Ascending aorta (tissue), 2 donors: ENCODE measurements at places on chromosomes 4 and X. TPM values are rescaled to one million over a fixed set of nuclear protein-coding genes. Genes with fewer than 3 reads are reported as not detected.

Gene ERVMER34-1
- total RNA-seq = not detected

Gene SMARCA1
- total RNA-seq = 21.5 TPM

Gene XAGE1B
- total RNA-seq = not detected

GRCh38 chr4:68183417-68183816, 53.7 kb upstream of the TMPRSS11F start:
- H3K27ac ChIP-seq = no peak overlapping the region
- DNase-seq = no peak
- H3K4me3 ChIP-seq = no peak overlapping the region
- no peaks in the 10 kb centered on the region for H3K4me1 ChIP-seq
- H3K27me3 ChIP-seq = no peaks in the 10 kb centered on the region

DNA sequence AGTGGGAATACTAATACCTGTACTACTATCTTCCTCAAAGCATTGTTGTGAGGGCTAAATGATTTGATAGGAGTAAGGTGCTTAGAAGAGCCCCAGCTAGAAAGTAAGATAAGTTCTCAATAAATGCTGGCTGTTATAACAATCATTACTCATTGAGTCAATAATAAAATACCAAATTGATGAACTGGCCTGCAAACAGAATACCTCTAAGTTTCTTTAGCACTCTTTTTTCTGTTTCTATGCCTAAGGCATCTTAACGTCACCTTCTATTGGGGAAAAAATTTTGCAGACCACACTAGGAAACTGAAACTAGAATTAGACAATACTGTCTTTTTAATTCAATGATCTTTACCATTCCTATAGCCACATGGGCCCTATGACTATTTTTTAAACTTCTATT, 1.2 kb downstream of the CLTRN start:
- H3K27me3 ChIP-seq = no peaks in the 10 kb centered on the region
- H3K36me3 ChIP-seq = no peaks in the 10 kb centered on the region
- no peak overlapping the region for H3K4me3 ChIP-seq
- H3K4me1 ChIP-seq = no peaks in the 10 kb centered on the region
- no peak for DNase-seq
- H3K27ac ChIP-seq = no peak overlapping the region

DNA sequence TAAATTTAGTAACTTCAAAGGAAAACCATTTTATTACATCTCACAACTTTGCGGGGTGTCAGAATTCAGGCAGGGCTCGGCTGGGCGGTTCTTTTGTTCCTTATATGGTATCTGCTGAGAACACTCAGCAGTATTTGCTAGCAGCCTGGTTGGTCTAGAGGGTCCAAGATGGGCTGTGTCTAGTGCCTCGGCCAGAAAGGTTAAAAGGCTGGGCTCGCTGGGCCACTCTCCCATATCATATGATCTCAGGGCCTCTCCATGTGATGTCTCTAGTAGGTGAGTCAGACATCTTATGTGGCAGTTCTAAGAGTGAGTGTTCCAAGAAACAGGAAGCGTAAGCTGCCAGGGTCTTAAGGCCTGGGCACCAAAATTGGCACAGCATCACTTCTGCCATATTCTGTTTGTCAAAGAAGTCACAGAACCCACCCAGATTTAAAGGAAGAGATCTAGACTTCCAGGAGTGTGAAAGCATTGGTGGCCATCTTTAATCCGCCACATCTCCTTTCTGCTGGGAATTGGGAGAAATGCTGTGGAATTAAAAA, 100.9 kb upstream of the ATP6AP2 start:
- no peak overlapping the region for H3K27ac ChIP-seq
- DNase-seq = no peak
- H3K27me3 ChIP-seq = no peaks in the 10 kb centered on the region
- H3K4me1 ChIP-seq = no peaks in the 10 kb centered on the region
- H3K4me3 ChIP-seq = no peak overlapping the region

DNA sequence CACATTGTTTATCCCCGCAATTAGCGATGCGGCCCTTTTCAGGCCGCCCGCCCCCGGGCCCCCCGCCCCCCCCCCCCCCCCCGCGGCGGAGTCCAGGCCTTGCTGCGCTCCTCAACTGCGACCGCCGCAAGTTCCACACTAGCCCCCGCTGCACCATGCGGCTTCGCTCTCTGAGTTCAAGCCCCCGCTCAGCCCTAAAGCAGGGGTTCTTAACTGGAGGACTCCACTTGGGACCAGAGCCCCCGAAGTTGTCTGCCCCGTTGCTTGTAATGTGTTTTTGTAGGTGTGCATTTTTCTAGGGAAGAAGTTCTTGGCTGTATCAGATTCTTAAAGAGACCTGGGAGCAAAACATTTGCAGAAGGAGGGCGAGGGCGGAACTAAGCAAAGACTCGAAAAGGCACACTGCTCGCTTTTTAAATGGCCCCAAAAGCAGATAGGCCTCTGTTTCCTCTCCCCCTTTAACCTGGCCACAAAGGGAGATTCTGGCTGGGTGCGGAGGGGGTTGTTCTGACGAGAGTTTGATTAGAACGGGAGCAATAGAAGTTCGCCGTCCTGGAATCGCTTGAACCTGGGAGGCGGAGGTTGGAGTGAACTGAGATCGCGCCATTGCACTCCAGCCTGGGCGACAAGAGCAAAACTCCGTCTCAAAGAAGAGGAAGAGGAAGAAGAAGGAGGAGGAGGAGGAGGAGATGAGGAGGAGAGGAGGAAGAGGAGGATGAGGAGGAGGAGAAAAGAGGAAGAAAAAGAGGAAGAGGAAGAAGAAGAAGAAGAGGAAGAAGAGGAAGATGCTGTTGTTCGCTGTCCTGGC, 2.3 kb upstream of the MSX1 start:
- H3K27me3 ChIP-seq = peaks cover 25% of the 10 kb centered on the region
- no peaks in the 10 kb centered on the region for H3K36me3 ChIP-seq
- H3K4me3 ChIP-seq = peak overlapping the region; percentile 46
- peaks cover 8% of the 10 kb centered on the region for H3K4me1 ChIP-seq

DNA sequence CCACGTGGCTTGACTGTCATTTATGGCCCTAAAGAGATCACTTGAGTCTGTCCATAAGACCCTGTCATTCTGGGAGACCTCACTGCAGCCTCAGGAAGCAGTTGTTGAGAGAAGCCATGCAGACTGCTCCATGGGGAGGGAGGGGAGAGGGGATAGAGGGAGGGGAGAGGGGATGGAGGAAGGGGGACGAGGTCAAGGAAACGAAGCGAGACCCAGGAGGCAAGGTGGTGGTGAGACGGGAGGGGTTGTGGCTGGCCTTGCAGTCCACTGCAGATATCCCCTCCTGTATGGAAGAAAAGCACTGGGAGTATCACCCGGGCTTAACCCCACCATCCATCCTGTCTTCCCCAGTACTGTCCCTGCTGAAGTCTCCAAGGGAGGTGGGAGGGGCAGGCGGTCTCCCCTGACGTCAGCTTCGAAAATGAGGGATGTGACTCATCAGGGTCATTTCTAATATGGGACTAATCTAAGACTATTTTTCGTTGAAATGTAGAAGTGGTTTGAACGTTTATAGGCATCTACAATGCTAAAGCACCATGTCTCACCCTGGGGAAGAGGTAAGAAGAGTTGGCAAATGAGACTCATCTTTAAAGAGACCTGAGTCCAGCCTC, 5.6 kb downstream of the TMEM255A start:
- no peak overlapping the region for H3K27ac ChIP-seq
- H3K27me3 ChIP-seq = no peaks in the 10 kb centered on the region
- H3K4me3 ChIP-seq = no peak overlapping the region
- H3K36me3 ChIP-seq = no peaks in the 10 kb centered on the region
- no peak for DNase-seq

- no peaks in the 10 kb centered on the region for H3K27me3 ChIP-seq
- no peaks in the 10 kb centered on the region for H3K4me1 ChIP-seq
- H3K36me3 ChIP-seq = no peaks in the 10 kb centered on the region
- H3K4me3 ChIP-seq = no peak overlapping the region
- DNase-seq = no peak
Measured at GRCh38 chr4:129583868-129584267, 487.9 kb downstream of the C4orf33 start.

DNA sequence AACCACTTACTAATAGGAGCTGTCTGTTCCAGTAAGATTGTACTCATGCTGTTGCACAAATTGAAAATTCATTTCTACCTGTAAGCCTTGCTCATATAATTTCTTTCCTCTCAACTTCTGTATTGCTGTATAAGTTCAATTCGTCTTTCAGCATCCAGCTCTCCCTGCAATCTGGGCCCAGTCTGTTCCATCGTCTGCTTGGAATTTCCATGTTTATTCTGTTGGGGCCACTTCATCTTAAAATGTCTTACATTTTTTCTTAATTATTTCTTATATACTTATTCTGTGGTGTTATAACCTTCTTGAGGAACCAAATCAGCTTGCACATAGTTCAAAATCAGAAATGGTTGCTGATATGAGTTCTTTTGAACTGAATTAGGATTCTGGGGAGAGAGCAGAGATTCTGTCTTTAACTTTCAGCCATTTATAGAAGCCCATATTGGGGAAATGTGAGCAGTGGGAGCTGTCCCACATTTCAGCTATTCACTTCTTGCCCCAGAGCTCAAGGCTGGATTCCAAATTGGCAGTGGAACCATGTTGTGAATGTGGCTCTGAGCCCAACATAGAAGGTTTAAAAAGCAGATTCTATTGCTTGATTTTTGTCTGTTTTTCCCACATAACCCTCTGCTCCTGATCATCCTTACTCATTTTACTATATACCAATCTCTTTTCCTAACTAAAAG, 291.9 kb downstream of the BMPR1B start:
- no peak overlapping the region for H3K27ac ChIP-seq
- H3K4me1 ChIP-seq = peaks cover 2% of the 10 kb centered on the region
- H3K4me3 ChIP-seq = no peak overlapping the region
- no peaks in the 10 kb centered on the region for H3K27me3 ChIP-seq
- DNase-seq = no peak
- H3K36me3 ChIP-seq = no peaks in the 10 kb centered on the region
